ENCODE measurements at places on chromosomes 4 and X.
A peak's percentile ranks its signal among the peaks of the same experiment; 100 is the strongest.

DNA sequence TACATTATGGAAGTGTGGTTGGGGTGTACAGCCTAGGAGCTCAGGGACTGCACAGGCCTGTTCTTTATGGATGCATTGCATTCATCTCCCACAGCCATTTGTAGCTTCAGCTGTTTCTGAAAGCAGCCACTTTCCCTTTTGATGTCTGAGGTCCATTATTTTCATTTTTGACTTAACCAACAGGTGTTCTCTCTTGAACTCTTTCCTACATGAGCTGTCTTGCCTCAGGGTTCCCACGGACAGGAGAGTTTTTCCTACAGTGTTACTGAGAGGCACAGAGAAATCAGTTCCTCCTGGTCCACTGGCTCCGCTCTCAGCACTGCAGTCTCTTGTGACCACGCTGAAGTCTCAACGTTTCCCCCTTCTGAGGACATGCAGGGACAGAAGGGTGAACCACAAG, 87.2 kb downstream of the RASL11B start:
- no peak for DNase-seq

DNA sequence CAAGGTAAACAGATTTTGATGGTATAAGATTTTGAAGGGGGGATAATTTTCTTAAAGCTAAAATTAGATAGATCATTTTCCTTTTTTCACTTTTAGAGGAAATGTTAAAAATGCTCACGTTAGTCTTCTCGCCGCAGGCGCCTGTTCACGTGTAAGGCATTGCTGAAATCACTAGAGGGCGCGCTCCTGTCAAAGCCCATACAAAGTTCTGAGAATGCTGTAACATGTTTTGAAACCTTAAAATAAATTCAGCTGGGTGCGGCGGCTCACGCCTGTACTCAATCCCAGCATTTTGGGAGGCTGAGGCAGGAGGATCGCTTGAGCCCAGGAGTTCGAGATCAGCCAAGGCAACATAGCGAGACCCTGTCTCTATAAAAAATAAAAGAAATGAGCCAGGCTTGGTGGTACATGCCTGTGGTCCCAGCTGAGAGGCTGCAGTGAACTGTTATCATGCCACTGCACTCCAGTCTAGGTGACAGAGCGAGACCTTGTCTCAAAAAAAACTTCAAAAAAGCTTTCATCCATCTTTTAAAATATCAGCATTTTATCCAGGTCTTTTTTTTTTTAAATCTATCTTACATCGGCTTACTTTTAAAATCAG, 138.0 kb downstream of the RBMX2 start:
- no peak for DNase-seq

DNA sequence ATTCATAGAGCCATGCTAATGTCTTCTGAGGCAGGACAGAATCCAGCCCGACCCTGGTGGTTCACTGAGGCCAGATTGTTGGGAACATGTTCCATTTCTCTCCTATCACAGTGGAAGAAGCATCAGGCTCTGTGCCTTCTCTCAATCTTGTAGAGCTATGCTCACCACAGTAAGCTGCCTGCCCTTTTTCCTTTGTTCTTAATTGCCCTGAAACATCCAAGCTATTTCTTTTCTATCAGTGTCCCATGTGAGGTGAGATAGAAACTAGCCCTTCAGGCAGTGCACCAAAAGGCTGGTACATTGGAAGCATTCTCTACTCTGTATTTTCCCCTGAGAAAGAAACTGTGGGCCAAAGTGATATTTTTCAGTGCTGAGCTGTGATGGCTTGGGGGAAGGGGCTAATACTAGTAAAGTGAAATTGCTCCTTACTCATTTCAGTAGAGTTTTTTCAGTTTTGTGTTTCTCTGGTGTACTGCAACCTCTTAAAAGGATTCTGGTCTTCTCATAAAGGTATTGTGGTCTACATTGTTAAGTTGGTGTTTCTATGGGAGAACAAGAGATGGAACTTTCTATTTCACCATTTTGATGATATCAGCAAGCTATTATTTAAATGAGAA, 611.2 kb downstream of the RPA4 start:
- no peak for DNase-seq

DNA sequence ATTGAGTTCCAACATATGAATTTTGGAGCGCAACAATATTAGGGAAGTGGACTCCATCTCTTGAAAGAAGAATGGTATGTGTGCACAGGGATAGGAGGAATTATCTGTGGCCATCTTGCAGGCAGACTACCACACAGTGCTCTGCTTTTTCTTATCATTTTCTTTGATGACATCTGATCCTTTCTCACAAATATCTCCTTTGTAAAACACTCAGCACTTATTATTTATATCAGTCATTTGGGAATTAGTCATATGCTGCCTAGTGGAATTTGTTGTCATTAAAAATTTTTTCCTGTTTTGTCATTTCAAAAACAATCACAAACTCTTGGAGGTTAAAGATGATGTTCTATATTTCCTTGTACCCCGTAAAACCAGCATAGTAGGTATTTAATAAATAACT, 444.3 kb upstream of the ATOH1 start:
- no peak for DNase-seq

DNA sequence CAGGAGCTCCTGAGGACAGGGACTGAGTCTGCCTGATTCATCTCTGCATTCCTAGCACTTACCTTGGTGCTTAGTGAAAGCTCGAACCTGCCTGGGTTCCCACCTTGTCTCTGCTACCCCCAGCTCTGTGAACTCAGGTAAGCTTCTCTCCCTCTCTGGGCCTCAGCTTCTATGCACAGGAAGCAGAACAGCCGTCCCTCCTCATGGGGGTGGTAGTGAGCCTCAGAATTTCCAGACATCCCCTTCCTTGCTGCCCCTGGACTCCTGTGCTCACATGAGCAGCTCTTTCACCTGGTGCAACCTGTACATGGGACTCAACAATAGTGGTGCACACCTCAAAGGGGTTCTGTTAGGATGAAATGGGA, 50.8 kb downstream of the HTRA3 start:
- DNase-seq: no peak

DNA sequence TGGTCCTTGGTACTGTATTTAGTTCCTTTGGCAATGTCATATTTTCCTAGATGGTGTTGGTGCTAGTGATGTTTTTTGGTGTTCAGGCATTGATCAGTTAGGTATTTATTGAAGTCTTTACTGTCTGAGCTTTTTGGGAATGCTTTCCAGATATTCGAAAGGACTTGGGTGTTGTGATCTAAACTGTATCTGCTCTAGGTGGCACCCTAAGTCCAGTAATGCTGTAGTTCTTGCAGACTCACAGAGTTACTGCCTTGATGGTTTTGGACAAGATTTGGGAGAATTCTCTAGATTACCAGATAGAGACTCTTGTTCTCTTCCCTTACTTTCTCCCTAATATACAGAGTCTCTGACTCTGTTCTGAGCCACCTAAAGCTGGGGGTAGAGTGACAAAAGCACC, 513.6 kb upstream of the PITX2 start:
- peak; percentile 55 for DNase-seq

- DNase-seq: no peak
Measured at GRCh38 chr4:141056473-141056872, 76.8 kb downstream of the RNF150 start.

DNA sequence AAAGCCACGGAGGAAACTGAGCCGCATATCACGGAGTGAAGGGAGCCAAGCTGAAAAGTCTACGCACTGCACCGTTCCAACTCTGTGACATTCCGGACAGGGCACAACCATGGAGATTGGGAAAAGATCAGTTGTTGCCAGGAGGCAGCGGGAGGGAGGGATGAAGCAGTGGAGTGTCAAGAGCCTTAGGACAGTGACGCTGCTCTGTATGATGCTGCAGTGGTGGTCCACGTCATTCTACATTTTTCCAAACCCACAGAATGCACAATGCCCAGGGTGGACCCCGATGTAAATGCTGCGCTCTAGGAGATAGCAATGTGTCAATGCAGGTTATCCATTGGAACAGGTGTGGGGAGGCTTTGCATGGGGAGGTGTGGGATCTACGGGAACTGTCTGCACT, 7.5 kb upstream of the WFS1 start:
- DNase-seq: no peak

DNA sequence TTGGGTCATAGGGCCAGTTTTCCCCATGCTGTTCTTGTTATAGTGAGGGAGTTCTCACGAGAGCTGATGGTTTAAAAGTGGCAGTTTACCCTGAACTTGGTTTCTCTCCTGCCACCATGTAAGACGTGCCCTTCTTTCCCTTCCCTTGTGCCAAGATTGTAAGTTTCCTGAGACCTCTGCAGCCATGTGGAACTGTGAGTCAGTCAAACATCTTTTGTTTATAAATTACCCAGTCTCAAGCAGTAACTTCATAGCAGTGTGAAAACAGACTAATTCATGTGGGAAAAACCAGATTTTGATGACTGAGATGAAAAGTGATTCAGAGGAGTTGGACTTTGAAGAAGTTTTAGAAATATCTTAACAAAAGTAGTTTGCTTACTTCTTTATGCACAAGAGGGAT, 101.4 kb downstream of the ARHGAP10 start:
- DNase-seq: no peak
